PC-3 (cell line): ENCODE measurements at places on chromosomes 1 and 21. TPM values are rescaled to one million over a fixed set of nuclear protein-coding genes. Genes with fewer than 3 reads are reported as not detected.

The EIF3I gene
- 413 and 442 TPM in 2 replicates for total RNA-seq

The RORC gene
- 0.26 TPM in 1 of 2 replicates, not detected in the other for total RNA-seq

The CDA gene
- total RNA-seq = 30.3 and 36.3 TPM in 2 replicates

The CELA3B gene
- not detected in 2 replicates for total RNA-seq

The FAM72C gene
- 4.3 and 7.3 TPM in 2 replicates for total RNA-seq

The CELA2A gene
- total RNA-seq = not detected in 2 replicates

- H3K4me1 ChIP-seq = peaks cover 15% of the 10 kb centered on the region
- no peak for DNase-seq
- no peaks in the 10 kb centered on the region for H3K27me3 ChIP-seq
- H3K36me3 ChIP-seq = no peaks in the 10 kb centered on the region
- H3K4me3 ChIP-seq = no peak overlapping the region
- no peak overlapping the region for H3K27ac ChIP-seq
These were observed 187.3 kb downstream of the AK5 start for GRCh38 chr1:77468949-77469710.

DNA sequence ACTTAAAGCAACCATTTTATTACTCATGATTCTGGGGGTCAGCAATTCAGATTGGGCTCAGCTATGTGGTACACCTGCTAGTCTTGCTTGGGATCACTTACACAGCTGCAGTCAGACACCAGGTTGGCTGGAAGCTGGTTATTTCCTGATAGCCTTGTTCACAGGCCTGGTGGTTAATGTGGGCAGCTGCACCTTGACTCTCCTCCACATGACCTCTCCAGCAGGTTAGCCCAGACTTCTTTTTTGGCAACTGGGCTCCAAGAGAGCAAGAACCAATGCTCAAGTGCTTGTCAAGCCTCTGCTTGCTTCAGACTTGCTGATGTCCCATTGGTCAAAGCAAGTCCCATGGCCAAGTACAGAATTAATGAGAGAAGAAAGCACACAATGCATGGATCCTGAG, 11.8 kb upstream of the POGK start:
- H3K4me3 ChIP-seq = no peak overlapping the region
- no peaks in the 10 kb centered on the region for H3K4me1 ChIP-seq
- DNase-seq = no peak
- no peaks in the 10 kb centered on the region for H3K36me3 ChIP-seq
- H3K27me3 ChIP-seq = peaks cover 19% of the 10 kb centered on the region
- no peak overlapping the region for H3K27ac ChIP-seq

- H3K36me3 ChIP-seq = no peaks in the 10 kb centered on the region
- H3K27ac ChIP-seq = no peak overlapping the region
- DNase-seq = no peak
- H3K4me3 ChIP-seq = no peak overlapping the region
- H3K27me3 ChIP-seq = no peaks in the 10 kb centered on the region
These were observed 126.1 kb downstream of the GDAP2 start for GRCh38 chr1:117803318-117803717.

DNA sequence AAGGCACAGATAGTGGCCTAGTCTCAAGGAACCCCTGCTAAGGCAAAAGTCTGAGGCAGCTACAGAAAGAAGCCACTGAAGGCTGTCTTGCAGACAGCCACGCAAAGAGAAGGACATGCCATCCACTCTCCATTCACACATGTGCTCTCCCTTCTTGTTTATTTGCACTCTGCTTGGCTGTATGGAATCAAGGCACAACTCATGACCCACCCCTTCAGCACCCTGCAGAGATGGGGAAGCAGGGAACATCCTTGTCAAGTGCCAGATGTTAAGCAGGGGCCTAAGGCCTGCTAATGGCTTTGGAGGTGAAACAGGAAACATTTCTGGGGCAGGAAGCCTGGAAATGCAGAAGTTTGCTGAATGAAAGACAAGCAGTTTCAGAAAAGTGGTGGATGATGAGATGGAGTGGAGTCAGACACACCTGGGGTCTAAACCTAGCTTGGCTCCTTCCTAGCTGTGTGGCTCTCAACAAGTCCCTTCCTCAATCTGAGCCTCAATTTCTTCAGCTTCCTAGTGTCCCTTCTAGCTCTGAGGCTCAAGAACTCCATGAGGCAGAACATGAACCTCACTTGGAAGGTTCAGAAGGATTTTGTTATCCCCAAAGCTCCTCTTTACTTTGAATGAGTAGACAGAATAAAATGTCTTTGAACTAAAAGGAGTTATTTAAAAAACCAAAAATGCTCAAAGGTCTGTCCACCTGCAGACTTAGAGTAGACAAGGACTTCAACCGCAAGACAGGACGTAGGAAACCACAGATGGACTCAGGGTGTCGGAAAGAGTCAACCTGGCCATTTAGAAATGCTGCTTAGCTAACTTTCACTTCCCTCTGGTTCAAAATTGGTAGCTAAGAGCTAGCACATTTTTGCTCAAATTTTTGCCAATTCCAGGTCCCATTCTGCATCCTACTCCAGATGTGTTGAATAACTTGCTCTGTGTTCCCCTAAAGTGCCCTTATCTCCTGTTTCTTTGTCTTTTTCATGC, 283.1 kb downstream of the PLPP3 start:
- H3K36me3 ChIP-seq = no peaks in the 10 kb centered on the region
- no peak for DNase-seq
- no peaks in the 10 kb centered on the region for H3K27me3 ChIP-seq
- 0 out of 2 replicates have a peak, but pooled peaks cover 5% of the 10 kb centered on the region for H3K4me1 ChIP-seq
- H3K27ac ChIP-seq = no peak overlapping the region

DNA sequence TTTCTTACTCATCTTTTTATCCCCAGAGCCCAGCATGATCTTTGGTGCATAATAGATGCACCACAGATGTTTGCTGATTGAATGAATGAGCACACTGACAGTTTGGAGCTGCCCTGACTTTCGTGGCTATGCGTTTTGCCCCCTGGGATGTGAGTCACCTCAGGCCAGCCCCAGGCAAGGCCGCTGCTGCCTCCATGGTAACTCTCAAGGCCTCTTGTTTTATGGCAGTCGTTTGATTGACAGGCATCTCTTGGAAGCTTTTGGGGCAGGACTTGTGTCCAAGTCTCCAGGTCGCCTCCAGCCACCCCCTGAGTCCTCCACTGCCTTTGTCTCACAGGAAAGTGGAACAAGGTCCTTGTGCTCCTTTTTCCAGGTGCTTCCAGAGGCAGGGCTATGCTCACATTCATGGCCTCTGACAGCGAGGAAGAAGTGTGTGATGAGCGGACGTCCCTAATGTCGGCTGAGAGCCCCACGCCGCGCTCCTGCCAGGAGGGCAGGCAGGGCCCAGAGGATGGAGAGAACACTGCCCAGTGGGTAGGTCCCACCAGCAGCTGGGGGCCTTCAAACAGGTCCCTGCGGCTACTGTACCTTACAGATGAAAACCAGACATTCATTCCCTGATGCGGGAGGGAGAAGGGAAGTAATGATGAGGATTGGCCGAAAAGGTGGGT, 11.2 kb downstream of the PSEN2 start:
- H3K27ac ChIP-seq = no peak overlapping the region
- no peak overlapping the region for H3K4me3 ChIP-seq
- H3K27me3 ChIP-seq = no peaks in the 10 kb centered on the region
- H3K36me3 ChIP-seq = peaks cover 20% of the 10 kb centered on the region; the same call in 1 of the 2 replicates
- no peak for DNase-seq
